Esophagus squamous epithelium (tissue), 5 donors: ENCODE measurements at places on chromosomes 2 and 18. TPM values are rescaled to one million over a fixed set of nuclear protein-coding genes. Genes with fewer than 3 reads are reported as not detected.

Gene ABCG5
- not detected for total RNA-seq

Gene TMEM18
- 18.9 TPM for total RNA-seq

Gene COPS8
- total RNA-seq: 49.0 TPM

DNA sequence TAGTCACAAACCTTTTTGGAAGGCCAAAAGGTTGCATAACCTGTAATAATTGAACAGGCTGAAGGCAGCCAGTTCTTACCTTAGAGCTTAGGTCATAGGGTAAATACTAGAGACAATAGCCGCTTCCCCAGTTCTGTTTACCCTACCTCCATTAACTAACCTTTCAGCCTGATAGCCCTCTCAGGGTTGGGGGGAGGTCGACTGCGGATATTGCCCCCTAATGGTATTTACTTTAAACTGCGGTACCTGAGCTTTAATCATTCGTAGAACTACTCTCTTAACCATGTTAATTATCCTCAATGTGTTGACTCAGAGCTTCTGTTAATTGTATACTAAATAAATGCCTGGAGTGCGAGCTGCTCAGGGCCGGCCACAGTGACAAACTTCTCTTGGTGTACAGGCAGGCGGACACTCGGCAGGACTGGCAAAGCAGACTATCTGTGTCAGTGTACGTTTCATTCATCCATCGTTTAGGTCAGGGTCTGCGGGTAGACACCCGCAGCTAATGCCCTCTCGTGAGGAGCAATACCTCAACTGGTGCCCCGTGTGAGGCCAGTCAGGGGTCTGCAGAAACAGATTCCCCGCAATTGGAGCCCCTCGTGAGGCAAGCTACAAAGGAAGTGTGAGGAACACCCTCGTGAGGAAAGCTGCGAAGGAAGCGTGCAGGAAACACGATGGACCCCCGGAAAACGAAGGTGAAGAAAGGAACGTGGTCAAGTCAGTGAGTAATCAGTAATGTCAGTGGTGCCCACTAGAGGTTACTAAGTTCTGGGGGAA is 115.3 kb upstream of the SCN7A start:
- no peaks in the 10 kb centered on the region for H3K4me1 ChIP-seq
- H3K27ac ChIP-seq: no peak overlapping the region
- H3K27me3 ChIP-seq: no peaks in the 10 kb centered on the region
- no peak overlapping the region for H3K4me3 ChIP-seq
- no peak for DNase-seq
- H3K36me3 ChIP-seq: no peaks in the 10 kb centered on the region

DNA sequence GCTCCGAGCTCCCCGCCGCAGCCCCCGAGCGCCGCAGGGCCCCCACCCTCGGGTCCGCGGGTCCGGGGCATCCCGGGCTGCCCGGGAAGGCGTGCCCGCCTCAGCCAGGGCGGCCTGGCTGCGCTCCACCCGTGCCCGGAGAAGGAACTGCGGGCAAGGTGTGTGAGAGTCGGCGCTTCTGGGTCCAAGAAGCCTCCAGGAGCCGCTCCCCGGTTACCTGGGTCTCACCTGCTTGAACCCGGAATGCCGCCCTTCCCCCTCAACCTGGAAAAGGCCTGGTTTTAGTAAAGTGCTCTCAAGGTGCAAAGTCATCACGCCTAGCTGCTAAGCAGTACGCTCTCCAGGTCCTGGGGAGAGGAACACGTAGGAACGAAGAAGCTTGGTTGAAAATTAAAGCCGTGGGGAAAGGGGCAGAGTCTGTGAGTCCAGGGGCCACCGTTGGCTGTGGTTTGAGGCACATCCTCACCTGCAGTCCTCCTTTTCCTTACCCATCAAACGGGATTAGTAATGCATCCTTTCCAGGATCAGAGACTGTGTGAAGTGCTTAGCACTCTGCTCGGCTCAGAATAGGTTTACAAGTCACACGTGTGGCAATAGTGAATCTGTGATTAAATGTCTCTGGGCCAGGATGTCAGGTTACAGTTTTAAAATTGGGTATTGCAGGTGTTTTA is 1.2 kb downstream of the ASAP2 start:
- peak overlapping the region; percentile 78 for H3K4me3 ChIP-seq
- no peak for DNase-seq
- H3K27ac ChIP-seq: peak overlapping the region; percentile 93
- peaks cover 7% of the 10 kb centered on the region for H3K4me1 ChIP-seq

- H3K36me3 ChIP-seq: no peaks in the 10 kb centered on the region
- no peaks in the 10 kb centered on the region for H3K4me1 ChIP-seq
- DNase-seq: no peak
- H3K4me3 ChIP-seq: no peak overlapping the region
Observed at GRCh38 chr2:195758846-195759245, 101.8 kb downstream of the SLC39A10 start.

DNA sequence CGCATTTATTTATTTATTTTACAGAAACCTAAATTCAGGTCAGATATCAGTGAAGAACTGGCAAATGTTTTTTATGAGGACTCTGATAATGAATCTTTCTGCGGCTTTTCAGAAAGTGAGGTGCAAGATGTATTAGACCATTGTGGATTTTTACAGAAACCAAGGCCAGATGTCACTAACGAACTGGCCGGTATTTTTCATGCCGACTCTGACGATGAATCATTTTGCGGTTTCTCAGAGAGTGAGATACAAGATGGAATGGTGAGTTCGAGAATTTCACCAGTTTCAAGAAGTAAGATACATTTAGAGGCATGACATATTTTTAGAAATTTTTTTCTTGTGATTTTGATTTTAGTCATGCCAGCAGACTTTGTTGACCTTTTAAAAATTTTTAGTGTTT is 4.6 kb downstream of the CDCA7 start:
- no peak overlapping the region for H3K4me3 ChIP-seq
- no peak for DNase-seq
- H3K36me3 ChIP-seq: peaks cover 12% of the 10 kb centered on the region
- H3K4me1 ChIP-seq: peaks cover 16% of the 10 kb centered on the region
- H3K27ac ChIP-seq: no peak overlapping the region

GRCh38 chr2:138531913-138532312 is 30.3 kb downstream of the SPOPL start:
- H3K4me3 ChIP-seq: no peak overlapping the region
- H3K27ac ChIP-seq: no peak overlapping the region
- no peaks in the 10 kb centered on the region for H3K36me3 ChIP-seq
- peaks cover 2% of the 10 kb centered on the region for H3K4me1 ChIP-seq
- no peak for DNase-seq

- no peak overlapping the region for H3K27ac ChIP-seq
- peaks cover 4% of the 10 kb centered on the region for H3K4me1 ChIP-seq
- H3K36me3 ChIP-seq: no peaks in the 10 kb centered on the region
- no peak for DNase-seq
- no peaks in the 10 kb centered on the region for H3K27me3 ChIP-seq
Observed at GRCh38 chr18:10265560-10266333, 188.7 kb upstream of the APCDD1 start.

- H3K4me3 ChIP-seq: no peak overlapping the region
- no peak for DNase-seq
- H3K36me3 ChIP-seq: no peaks in the 10 kb centered on the region
- no peaks in the 10 kb centered on the region for H3K4me1 ChIP-seq
- H3K27me3 ChIP-seq: no peaks in the 10 kb centered on the region
- no peak overlapping the region for H3K27ac ChIP-seq
Observed at GRCh38 chr2:204357286-204357685, 188.0 kb upstream of the PARD3B start.

GRCh38 chr2:69724540-69725159 is 17.3 kb upstream of the ANXA4 start:
- no peak overlapping the region for H3K27ac ChIP-seq
- H3K27me3 ChIP-seq: no peaks in the 10 kb centered on the region
- peak; percentile 5 for DNase-seq

DNA sequence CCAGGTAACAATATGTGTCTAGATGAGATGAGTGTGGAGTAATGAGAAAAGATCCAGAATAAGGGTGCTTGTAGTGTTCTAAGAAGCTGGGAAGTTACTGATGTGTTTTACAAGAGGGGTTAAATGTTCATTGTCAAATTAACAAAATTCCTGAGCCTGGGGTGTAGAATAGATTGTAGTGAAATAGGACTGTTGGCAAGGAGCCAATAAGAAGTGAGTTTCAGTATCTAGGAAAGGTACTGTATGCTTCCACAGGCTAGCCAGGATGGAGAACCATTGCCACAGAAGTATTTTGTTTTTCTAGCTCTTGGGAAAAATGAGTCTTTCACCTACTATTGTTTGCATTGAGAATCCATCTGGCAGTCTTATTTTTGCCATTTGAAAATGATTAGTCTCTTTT is 10.5 kb downstream of the DOK6 start:
- no peak overlapping the region for H3K4me3 ChIP-seq
- H3K27ac ChIP-seq: no peak overlapping the region
- no peaks in the 10 kb centered on the region for H3K27me3 ChIP-seq
- H3K4me1 ChIP-seq: no peaks in the 10 kb centered on the region
- H3K36me3 ChIP-seq: no peaks in the 10 kb centered on the region
- DNase-seq: no peak

DNA sequence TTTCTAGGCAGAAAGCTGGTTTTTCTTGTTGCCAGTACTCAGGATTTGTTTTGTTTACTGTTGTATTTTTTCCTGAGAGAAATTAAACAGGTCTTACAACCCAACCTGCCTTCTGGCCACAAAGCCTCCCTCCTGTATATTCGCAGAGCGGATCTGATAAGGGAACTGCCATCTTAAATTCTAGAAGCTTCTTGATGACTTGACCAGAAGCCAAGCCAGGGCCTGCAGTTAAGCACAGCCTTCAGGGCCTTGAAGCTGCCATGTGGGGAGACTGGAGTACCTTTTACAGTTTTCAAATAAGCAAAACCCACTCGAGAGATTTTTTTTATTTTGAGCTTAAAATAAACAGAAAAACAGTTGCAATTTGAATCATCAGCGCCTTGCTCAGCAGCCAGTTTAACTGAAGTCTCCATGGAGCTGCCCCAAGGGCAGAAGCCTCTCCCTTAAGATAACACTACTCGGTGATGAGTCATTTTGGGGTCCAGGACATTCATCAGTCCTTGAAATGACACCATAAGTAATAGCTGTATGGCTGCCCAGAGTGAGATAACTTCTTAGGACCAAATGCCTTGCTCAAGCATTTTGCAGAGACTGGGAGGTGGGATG is 51.5 kb upstream of the PHLPP1 start:
- DNase-seq: no peak
- H3K36me3 ChIP-seq: no peaks in the 10 kb centered on the region
- H3K27ac ChIP-seq: no peak overlapping the region
- H3K4me3 ChIP-seq: no peak overlapping the region

DNA sequence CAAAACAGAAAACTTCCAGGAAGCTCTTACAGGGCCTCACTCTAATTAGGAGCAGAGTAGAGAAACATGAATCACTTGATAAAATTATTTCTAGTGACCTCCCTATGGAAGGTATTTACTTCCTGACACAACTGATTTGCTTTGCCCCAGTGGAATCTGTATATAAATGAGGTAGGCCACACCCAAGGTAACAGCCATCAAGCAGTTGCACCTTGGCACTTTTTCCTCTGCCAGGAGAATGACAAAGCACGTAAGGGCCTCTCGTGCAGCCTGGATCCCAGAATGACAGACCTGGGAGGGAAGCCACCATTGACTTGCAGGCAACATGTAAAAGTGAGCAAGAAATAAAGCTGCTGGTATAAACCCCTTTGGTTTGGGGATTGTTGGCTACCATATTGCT is 620.0 kb upstream of the SLC39A10 start:
- H3K27ac ChIP-seq: no peak overlapping the region
- no peaks in the 10 kb centered on the region for H3K27me3 ChIP-seq
- DNase-seq: no peak
- H3K4me3 ChIP-seq: no peak overlapping the region

DNA sequence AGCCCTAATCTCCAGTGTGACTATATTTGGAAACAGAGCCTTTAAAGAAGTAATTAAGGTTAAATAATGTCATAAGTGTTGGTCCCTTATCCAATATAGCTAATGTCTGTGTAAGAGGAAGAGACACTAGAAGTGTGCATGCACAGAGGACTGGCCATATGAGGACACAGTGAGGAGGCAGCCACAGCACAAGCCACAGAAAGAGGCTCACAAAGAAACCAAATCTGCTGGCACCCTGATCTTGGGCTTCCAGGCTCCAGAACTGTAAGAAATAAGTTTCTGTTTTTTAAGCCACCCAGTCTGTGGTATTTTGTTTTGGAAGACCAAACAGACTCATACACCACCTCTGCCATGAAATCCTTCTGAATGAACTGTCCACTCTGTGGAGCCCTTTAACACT is 186.4 kb upstream of the SLC39A10 start:
- H3K27ac ChIP-seq: no peak overlapping the region
- H3K4me3 ChIP-seq: no peak overlapping the region
- H3K27me3 ChIP-seq: no peaks in the 10 kb centered on the region
- DNase-seq: no peak
- H3K36me3 ChIP-seq: no peaks in the 10 kb centered on the region

- H3K36me3 ChIP-seq: peaks cover 21% of the 10 kb centered on the region
- peak within 1 kb of the TSS; percentile 37 for H3K4me3 ChIP-seq
- no peak for DNase-seq
- no peaks in the 10 kb centered on the region for H3K27me3 ChIP-seq
- H3K4me1 ChIP-seq: peaks cover 12% of the 10 kb centered on the region
- peak within 1 kb of the TSS; percentile 69 for H3K27ac ChIP-seq
Observed at GRCh38 chr18:63586966-63587365, at the start of gene SERPINB13. SERPINB13 (plus strand) TSS chr18:63587343; CDS start chr18:63588668, 1,325 bp downstream.

DNA sequence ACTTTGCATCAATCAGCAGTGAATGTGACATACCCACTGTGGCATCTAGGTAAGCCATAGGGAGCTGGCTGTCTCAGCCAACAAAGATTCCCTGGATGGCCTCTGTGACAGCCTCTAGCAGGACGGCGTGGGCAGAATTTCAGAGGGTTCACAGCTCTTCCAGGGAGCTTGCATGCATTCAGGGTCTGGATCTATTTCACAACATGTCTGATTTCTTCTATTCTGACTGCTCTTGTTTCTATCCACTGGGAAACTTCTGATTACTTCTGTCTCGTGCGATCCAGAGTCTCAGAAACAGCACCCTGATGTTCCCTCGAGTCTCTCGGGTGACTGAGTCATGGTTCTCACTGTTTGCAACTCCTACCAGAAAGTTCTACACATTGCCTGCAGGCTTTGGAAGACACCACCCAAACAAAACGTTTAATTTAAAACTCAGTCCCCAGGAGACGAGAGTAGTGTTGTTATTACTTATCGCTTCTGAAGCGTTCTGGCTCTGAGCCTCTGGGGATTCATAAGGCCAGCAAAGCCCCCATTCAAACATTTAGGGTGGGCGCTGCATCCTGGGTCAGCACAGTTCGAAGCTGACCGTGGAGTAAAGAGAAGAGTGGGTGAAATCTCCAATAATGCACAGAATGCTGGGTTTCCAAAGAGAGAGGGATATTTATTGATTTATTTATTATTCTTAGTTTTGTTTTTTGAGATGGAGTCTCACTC is 41.9 kb upstream of the ODC1 start:
- no peaks in the 10 kb centered on the region for H3K27me3 ChIP-seq
- no peak overlapping the region for H3K27ac ChIP-seq
- H3K4me1 ChIP-seq: peaks cover 6% of the 10 kb centered on the region
- DNase-seq: no peak
- H3K4me3 ChIP-seq: no peak overlapping the region
- no peaks in the 10 kb centered on the region for H3K36me3 ChIP-seq

DNA sequence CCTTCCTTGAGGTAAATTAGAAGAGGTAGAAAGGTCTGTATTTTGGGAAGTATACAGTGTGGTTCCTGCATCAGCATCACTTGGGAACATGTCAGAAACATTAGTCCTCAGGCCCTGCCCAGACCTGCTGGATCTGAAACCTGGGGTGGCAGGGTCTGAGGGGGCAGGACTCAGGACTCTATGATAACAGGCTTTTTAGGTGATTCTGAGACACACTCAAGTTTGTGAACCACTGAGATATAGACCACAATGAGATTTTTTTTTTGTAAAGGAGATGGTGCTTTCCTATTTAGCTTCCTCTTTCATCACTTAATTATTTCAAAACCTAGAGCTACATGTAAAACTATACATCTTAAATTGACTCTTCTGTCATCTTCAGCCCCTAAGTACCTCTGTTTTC is 262.7 kb upstream of the SPOPL start:
- no peaks in the 10 kb centered on the region for H3K4me1 ChIP-seq
- H3K36me3 ChIP-seq: no peaks in the 10 kb centered on the region
- H3K27ac ChIP-seq: no peak overlapping the region
- no peaks in the 10 kb centered on the region for H3K27me3 ChIP-seq
